ENCODE measurements at places on chromosomes 6 and 20.

DNA sequence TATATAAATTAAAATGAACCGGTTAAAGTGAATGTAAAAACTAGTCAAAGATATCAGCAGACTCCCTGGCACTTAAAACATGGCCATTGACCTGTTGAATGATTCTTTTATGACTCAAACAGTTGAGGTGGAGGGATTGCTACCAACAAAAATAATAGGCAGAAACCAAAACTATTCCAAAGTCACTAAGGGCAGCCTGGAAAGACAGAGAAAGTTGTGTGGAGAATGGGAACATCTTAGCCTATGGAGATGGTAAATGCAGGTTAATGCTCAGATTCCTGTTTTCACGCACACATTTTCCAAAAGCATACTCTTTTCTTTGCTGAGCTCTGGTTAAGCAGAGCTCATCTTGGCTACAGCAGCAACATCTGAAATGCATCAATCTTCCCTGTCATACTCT lies 553.5 kb downstream of the HACE1 start:
- no peak for DNase-seq

GRCh38 chr6:12751694-12752325 lies 35.2 kb downstream of the PHACTR1 start:
- no peak for DNase-seq

DNA sequence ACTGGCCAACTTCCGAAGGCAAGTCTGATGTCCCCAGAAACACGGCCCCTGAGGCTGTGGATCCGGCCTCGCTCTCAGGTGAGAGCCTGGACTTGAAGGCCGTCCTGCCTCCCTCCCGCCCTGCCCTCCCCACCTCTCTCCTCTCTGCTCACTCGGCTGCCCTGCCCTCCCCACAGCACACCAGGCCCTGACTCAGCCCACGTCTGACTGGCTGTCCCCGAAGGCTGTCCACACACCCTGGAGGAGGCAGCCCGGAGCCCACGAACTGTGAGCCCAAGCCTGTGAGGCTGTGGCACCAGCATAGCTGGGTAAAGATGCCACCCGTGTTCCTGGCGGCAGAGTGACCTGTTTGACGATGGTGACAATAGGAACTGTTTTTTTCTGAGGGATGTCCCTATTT lies 16.3 kb downstream of the GATA5 start:
- DNase-seq, result no peak

DNA sequence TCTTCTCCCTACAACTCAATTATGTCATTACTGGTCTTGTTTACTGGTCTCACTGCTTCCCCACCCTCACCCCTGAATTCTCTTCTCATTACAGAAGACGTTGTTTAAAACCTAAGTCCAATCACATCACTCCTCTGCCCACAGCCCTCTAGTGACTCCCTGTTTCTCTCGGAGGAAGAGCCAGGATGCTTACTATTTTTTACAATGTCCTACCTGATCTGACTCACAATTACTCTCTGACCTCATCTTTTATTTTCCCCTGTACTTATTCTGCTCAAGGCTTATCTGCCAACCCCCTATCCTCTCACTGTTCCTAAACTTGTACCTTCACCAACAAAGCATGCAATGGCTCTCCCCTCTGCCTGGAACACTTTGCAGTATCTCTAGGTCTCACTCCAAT lies 400.4 kb upstream of the PTCHD4 start:
- no peak for DNase-seq

DNA sequence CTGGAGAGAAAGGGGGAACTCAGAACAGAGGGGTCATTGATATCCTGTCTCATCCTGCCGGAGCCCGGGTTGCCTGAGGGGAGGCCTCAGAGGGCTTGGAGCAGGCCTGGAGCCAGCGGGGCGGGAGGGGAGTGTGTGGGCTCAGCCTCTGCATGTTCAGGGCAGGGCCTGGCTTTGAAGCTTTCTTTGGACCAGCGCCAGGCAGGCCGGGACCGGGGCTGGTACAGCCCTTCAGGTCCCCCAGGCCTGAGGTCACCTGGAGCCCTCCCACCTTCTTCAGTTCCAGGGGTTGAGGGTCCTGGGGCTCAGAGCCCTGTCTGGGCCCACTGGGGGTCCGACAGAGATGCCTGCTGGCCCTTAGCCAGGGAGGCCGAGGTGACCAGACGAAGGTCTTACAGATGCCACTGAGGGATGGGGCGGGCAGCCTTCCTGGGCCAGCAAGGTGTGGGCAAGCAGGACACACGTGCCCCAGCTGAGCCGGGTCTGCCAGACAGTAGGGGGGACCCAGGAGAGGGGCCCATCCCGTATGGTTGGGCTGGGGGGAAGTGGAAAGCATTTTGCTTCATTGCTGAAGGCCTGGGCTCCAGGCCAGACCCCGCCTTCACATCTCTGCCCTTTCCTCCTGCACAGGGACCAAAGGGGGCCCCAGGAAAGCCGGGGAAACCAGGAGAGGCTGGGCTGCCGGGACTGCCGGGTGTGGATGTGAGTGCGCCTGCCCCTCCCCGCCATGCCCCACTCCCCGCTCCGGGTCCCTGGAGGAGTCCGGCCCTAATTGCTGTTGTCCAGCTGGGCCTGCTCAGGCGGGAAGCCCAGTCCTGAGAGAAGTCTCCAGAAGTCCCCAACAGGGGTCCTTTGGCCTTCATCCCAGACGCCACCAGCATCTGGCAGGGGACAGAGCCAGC lies 2.0 kb downstream of the COL9A3 start:
- DNase-seq, result no peak
